ENCODE measurements at places on chromosomes 12 and 14. TPM values are rescaled to one million over a fixed set of nuclear protein-coding genes. Genes with fewer than 3 reads are reported as not detected.

DNA sequence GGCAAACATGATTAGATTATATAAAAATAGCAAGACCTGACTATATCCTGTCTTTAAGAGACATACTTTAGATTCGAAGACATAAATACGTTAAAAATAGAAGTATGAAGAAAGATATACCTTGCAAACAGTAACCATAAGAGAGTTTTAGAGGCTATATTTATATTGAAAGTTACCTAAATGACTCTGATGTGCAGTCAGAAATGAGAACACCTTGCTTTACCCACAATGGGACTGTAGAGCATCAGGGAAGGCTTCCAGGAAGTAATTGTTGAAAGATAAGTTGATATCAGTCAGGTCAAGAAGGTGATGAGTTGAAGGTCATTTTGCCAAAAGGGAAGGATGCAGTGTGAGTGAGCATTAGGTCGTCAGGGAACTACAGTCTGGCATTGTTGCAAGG is 110.2 kb downstream of the NEDD1 start:
- no peak for DNase-seq

DNA sequence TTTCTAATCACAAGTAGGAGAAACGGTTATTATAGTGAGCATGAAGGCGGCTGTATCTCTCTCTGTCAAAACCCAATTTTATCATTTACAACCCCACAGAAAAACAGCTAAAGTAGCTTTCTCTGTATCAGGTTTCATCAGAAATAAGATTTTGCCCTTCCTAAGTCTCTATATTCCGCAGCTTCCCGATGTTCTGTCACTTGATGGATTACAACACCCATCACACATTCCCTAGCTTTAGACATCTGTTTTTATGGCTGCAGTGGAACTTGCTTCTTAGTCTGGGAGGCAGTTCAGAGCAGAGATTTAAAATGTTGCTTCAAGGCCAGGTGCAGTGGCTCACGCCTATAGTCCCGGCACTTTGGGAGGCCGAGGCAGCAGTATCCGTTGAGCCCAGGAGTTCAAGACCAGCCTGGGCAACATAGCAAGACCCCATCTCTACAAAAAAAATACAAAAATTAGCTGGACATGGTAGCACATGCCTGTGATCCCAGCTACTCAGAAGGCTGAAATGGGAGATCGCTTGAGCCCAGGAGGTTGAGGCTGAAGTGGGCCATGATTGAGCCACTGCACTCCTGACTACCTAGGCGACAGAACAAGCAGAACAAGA is 27.6 kb upstream of the FOXN3 start:
- no peak for DNase-seq

PTGER2 gene
- 4.1 TPM for total RNA-seq

C12orf60 gene
- total RNA-seq: 0.46 TPM

DNA sequence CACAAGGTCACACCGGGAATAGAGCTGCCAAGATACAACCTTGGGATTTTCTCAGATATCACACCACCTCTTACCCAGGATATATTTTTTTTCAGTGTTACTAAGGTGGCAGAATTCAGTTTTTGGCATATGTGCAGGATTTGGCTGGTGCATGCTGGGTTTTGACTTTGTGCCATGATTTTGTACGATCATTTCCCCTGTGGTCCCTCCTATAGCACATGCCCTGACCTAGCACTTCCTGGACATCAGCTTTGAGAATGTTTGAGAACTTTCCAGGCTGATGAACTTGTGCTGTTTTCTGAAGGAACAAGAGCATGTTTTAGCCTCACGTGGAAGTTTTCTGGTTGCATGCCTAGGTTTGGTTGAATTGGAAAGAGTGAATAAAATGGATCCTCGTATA is 11.0 kb upstream of the TBPL2 start:
- no peak for DNase-seq

CISTR gene
- total RNA-seq: not detected

- DNase-seq: no peak
Observed at GRCh38 chr14:31489691-31490090, 1.9 kb upstream of the GPR33 start.

FAIM2 gene
- 12.9 TPM for total RNA-seq

DNA sequence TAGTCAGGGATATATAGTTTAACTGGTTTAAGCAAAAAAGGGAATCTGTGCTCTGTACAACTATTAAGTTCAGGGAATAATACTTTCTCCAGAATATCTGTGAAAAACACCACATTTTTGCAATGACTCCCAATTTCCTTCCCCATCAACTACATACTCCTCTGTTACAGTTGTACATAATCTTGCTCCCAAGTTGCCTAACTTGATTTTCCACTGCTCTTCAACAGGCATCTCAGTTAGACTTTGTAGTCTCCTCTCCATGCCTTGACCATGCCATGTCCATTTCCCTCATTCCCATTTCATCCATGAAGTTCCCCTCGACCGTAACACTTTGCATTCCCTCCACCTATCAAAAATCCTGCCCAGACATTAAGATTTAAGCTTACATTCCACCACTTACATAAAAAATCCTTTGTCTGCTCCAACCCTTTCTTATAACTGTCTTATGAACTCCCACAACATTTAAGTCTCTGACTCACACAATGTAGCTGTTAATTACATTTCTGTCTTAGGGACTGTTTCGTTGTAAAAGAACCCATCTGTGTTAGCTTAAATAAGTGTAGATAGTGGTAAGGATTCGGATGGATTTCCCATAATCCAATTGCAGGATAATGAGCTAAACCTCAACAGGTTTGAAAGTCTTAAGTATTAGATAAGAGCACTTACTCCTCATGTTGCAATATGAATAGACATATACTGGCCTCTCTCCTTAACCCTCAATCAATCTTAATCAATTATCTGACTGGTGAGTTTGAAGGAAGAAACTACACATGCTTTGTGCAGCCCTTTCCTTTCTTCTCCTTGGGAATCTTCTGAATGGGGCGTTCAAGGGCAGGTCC is 156.5 kb downstream of the PAWR start:
- DNase-seq: no peak

Data from mucosa of descending colon (tissue), 3 donors.